ENCODE measurements at places on chromosomes 7 and 10. TPM values are rescaled to one million over a fixed set of nuclear protein-coding genes. Genes with fewer than 3 reads are reported as not detected.

Gene GPR37
- not detected for total RNA-seq

Gene FKBP6
- total RNA-seq: not detected

- H3K4me1 ChIP-seq: peaks cover 37% of the 10 kb centered on the region
- peaks cover 24% of the 10 kb centered on the region for H3K36me3 ChIP-seq
- peak overlapping the region; percentile 96 for H3K4me3 ChIP-seq
- peak overlapping the region; percentile 14 for H3K27ac ChIP-seq
Observed at GRCh38 chr7:116209561-116210070, 723 bp upstream of the TES start.

DNA sequence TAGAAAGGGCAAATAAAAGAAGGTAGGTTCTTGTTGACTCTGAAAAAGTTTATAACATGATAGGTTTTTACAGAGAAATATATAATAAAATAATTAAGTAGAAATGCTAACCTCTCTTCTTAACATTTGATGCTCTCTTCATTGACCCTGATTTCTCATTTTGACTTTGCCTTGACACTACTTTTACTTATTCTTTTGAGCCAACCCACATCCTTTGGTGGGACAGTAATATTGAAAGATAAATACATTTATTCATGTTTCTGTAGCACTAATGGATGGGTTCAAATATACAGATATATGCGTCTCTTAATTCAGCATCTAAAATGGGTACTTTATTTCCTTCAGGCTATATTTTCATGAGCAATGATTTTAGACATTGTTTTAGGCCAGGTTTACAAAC, 34.4 kb downstream of the DDC start:
- no peaks in the 10 kb centered on the region for H3K36me3 ChIP-seq
- peaks cover 20% of the 10 kb centered on the region for H3K4me1 ChIP-seq
- no peak overlapping the region for H3K27ac ChIP-seq

Gene RBP4
- not detected for total RNA-seq

- DNase-seq: no peak
- no peak overlapping the region for H3K27ac ChIP-seq
- no peaks in the 10 kb centered on the region for H3K27me3 ChIP-seq
- no peaks in the 10 kb centered on the region for H3K36me3 ChIP-seq
- no peaks in the 10 kb centered on the region for H3K4me1 ChIP-seq
Observed at GRCh38 chr7:73907554-73908122, 46.7 kb downstream of the TMEM270 start.

DNA sequence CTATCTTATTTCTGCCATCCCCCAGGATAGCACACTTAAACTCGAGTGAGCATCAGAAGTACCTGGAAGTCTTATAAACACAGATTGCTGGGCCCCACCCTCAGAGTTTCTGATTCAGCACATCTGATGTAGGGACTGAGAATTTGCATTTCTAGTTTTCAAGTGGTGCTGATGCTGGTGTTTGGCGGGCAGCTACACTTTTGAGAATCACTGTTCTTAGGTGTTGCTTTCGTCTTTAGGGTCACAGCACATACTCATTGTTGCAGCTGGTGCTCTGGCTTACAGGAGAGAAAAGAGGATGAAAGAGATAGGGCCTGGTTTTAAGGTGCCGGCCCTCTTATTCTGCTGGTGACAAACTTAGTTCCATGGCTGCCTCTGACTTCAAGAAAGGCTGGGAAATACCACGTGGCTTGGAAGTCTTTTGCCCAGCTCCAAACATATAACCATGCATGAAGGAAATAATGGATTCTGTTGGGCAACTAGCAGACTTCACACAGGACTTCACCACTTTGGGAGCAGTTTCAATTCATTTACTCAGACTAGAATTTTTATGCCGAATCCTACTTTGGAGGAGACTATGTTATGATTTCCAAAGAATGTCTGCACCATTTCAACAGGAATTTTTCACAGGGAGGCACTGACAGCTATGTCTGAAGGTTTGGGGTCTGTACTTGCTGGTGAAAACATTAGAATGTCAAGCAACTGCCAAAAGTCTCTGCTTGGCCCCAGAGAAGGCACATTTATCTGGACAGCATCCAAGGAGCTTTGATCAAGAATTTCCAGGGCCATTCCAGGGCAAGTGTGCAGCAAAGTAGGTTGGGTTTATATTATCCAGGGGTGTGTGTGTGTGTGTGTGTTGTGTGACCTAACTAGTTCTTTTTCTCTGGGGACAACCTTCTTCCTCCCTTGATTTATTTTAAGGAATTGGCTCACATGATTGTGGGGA, 6.9 kb upstream of the MINDY4 start:
- no peak for DNase-seq
- H3K27ac ChIP-seq: no peak overlapping the region
- H3K4me3 ChIP-seq: no peak overlapping the region
- peaks cover 11% of the 10 kb centered on the region for H3K27me3 ChIP-seq
- no peaks in the 10 kb centered on the region for H3K4me1 ChIP-seq
- H3K36me3 ChIP-seq: no peaks in the 10 kb centered on the region

- H3K27me3 ChIP-seq: no peaks in the 10 kb centered on the region
- H3K4me3 ChIP-seq: no peak overlapping the region
- peaks cover 35% of the 10 kb centered on the region for H3K4me1 ChIP-seq
- no peak for DNase-seq
- H3K27ac ChIP-seq: no peak overlapping the region
Observed at GRCh38 chr7:150365673-150366398, 2.8 kb upstream of the REPIN1 start.

Gene GGCT
- total RNA-seq: 58.8 TPM

Gene GALNT17
- not detected for total RNA-seq

- H3K36me3 ChIP-seq: peaks cover 8% of the 10 kb centered on the region
- H3K27ac ChIP-seq: no peak overlapping the region
- H3K27me3 ChIP-seq: peaks cover 46% of the 10 kb centered on the region
- DNase-seq: no peak
Observed at GRCh38 chr10:114026189-114027040, 17.3 kb upstream of the ADRB1 start.

DNA sequence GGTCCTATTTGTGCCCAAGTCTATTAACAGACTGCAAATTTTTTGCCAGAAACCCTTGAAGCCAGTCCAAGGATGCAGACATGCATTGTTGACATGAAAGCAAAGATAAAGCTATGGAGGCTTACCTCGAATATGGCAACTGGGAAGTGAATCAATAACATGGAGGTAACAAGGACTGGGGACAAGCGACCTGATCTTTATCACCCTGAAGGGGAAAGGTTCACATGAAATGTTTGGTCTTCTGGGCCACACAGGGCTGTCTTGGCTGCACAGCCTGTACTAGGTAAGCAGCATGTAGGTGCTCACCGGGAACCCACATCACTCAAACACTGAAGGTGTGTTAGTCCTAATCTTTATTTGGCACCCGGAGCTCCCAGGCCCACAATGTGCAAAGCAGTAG, 17.9 kb downstream of the ERCC6 start:
- peaks cover 21% of the 10 kb centered on the region for H3K36me3 ChIP-seq
- no peak for DNase-seq
- no peak overlapping the region for H3K4me3 ChIP-seq
- H3K4me1 ChIP-seq: no peaks in the 10 kb centered on the region

Gene FAM3C
- 96.0 TPM for total RNA-seq

GRCh38 chr10:69687426-69687825, 57.4 kb downstream of the FAM241B start:
- H3K4me1 ChIP-seq: no peaks in the 10 kb centered on the region
- no peaks in the 10 kb centered on the region for H3K36me3 ChIP-seq
- DNase-seq: no peak

Gene CALU
- 39.0 TPM for total RNA-seq

GRCh38 chr10:125556882-125557281, 126.1 kb downstream of the TEX36 start:
- no peak overlapping the region for H3K27ac ChIP-seq
- H3K36me3 ChIP-seq: no peaks in the 10 kb centered on the region
- DNase-seq: no peak
- H3K4me3 ChIP-seq: no peak overlapping the region
- H3K27me3 ChIP-seq: peaks cover 10% of the 10 kb centered on the region

- H3K27me3 ChIP-seq: no peaks in the 10 kb centered on the region
- no peak overlapping the region for H3K4me3 ChIP-seq
- no peak for DNase-seq
- H3K4me1 ChIP-seq: no peaks in the 10 kb centered on the region
Observed at GRCh38 chr7:110808361-110808760, 282.6 kb upstream of the LRRN3 start.

Gene CUBN
- 0.56 TPM for total RNA-seq

- H3K27ac ChIP-seq: no peak overlapping the region
- DNase-seq: no peak
- H3K4me1 ChIP-seq: no peaks in the 10 kb centered on the region
- H3K4me3 ChIP-seq: no peak overlapping the region
- peaks cover 16% of the 10 kb centered on the region for H3K27me3 ChIP-seq
Observed at GRCh38 chr10:520402-520787, 169.1 kb downstream of the DIP2C start.

Gene MMD2
- total RNA-seq: not detected

Gene TDRD1
- total RNA-seq: 0.05 TPM

Gene AHCYL2
- total RNA-seq: 12.7 TPM

All from activated CD8-positive, alpha-beta memory T cell treated with anti-CD3 and anti-CD28 coated beads, Interleukin-2, amount 10 ng/mL, durations not matched to agents 7 days and 5 days (primary cell).